ENCODE measurements at places on chromosomes 1 and 21.

DNA sequence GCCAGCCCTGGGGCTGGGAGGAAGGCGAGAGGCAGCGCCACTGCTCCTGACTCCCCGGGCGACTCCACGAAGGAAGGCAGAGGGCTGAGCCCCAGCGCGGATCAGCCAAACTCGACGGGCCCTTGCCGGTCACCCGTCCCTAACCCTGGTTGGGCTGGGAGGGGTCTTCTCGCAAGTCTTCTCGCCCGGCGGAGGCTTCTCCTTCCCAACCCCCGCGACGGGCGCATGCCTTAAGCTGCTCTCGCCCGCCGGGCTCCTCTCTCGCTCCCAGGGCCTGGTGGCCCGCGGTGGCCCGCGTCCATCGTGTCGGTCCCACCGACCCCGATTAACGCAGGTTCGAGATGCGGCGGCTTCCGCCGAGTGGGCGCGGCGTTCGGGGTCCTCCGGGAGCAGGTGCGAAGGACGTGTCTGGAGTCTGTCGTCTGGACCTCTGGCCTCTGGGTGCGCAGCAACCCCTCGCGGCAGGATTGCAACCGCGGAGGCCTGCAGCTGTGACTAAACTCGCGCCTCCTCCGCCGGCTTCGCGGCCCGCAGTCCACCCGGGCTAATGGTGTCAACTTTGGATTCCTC lies 29.0 kb upstream of the PPM1J start:
- DNase-seq = peak; percentile 64

DNA sequence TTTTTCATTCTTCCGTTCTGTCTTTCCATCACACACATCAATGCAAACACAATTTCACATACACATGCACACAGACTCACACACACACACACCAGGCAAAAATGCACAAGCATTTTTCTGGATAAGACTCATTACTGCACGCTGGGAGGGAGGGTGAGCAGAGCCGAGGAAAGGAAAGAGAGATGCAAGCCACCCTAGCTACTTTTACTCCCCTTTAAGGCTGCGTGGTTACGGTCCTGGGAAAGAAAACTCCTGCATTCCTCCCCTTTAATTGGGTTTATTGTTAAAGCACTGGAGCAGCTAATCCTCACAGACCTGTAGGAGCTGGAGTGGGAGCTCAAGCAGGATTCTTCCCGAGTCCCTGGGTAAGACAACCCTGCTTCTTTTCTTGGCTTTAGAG lies at the start of gene CAMK1G:
CAMK1G (plus strand) TSS at position 307 of the 400 bp plus-strand sequence. CDS start 11,270 bp downstream, outside the sequence.
- DNase-seq = peak; percentile 36

- DNase-seq = no peak
These were observed 55.5 kb downstream of the MORN1 start for GRCh38 chr1:2335721-2336455.

GRCh38 chr1:195606483-195606882 lies 1001.8 kb downstream of the KCNT2 start:
- no peak for DNase-seq

DNA sequence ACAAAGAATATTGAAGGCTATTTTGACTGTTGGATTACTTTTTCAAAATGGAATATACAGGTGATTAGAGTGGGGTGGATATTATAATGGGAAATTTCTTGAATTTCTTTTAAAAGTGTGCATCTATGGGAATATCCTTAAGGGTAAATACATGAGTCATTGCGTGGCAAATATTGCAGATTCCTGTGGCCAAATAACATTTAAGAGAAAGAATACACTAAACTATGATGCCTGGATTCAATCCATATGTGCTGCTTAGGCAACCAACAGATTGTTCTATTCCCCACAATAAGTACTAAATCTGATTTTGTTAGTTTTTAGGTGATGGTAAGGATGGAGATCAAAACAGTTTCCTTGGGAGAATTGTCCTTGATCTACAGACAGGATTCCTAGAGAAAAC lies 119.5 kb downstream of the HMCN1 start:
- peak; percentile 62 for DNase-seq

- DNase-seq = no peak
These were observed 19.8 kb upstream of the LY9 start for GRCh38 chr1:160776178-160776577.

DNA sequence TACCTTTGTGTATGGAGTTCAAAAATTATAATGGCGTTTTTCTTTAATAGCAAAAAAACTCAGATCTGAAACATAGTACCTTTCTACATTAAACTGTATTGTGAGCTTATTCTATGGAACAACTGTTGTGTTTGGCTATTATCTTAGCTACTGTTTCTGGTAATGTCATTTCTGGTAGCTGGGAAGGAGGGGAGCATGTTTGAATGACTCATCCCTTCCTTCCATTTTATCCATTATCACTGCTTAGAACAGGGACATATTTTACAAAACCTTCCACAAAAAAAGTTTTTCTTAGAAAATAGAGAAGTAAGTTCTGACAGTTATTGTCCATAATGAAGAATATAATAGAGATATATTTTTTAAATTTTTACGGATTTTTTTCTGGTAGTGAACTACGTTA lies 128.3 kb downstream of the NRDC start:
- no peak for DNase-seq

DNA sequence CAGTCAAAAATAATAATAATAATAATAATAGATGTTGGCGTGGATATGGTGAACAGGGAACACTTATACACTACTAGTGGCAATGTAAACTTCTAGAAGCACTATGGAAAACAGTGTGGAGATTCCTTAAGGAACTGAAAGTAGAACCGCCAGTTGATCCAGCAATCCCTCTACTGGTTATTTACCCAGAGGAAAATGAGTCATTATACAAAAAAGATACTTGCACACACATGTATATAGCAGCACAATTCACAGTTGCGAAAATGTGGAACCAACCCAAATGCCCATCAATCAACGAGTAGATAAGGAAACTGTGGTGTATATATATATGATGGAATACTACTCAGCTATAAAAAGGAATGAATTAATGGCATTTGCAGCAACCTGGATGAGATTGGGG lies 176.0 kb downstream of the PLPP3 start:
- DNase-seq = no peak

DNA sequence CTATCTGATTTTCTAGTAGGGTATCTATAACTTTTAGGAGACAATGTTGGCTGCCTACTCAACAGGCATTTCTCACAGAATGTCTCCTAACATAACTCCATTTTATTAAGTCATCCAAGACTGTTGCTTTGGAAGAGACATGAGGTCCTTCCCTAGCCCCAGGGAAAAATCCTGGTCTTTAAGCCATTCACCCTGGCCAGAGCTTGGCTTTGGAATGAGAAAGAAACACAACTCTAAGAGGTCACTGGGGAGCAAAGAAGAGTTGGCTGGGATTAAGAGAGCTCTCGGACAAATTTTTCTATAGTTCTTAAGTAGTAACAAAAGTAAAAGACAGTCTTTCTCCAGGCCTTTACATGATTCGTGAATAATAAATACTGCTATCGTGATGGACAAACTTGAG lies 57.9 kb downstream of the PCNX2 start:
- DNase-seq = no peak

GRCh38 chr1:36298640-36299039 lies 7.5 kb upstream of the SH3D21 start:
- DNase-seq = no peak
